ENCODE measurements at places on chromosomes 1 and 21.
A peak's percentile ranks its signal among the peaks of the same experiment; 100 is the strongest.

DNA sequence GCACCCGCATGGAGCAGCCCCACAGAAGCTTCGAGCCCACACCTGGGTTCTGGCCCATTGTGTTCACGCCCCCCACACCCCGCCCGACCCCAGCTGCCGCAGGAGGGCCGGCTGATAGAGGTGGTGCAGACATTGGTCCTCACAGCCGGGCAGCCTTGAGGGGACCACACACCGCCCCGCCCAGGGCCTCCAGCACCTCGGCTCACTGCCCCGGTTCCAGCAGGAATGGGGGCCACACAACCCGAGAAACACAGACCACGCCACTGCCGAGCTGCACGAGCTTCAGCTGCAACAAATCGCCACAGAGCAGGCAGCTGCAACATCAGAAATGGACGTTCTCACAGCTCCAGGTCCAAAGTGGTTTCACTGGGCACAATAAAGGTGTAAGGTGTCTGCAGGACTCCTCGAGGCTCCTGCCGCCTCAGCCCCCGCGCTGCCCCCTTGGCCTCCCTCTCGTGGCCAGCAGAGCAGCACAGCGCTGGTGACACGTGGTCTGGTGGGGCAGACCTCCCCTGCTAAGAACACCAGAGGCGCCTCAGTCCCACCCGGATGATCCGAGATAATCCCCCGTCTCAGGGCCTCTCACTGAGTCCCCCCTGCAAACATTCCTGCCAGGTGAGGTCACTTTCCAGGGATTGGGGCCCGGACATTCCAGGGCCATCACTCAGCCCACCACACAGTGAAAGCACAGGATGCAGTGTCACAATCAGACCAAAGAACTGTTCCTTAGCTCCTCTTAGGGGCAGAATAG is 62.3 kb upstream of the ADARB1 start:
- no peak for DNase-seq

- no peak for DNase-seq
Observed at GRCh38 chr1:154431586-154432373, 26.6 kb downstream of the IL6R start.

DNA sequence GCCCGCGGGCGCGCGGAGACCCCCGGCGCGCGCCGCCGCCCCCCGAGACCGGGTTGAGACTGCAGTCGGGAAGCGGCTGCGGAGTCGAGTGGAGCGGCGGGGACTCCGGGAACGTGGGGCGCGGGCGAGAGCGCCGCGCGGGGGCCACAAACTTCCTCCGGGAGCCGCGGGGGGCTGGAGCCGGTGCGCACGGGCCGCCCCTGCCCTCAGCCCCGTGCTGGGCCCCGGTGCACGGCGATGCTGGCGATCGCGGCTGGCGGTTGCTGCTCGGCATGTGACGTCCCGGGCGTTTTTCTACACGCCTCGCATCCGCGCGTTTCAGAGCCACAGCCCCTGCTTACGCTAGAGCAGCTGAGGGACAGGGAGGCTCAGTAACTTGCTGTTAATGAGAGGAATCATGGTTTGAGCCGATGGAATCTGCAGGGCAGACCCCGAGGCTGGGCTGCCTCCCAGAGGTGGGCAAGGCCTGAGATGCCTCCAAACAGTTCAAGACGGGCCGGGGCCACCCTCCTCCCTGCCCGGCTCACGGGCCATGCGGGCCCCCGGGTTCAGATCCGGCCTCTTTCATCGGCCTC is 520 bp downstream of the TMEM201 start:
- DNase-seq = peak; percentile 25

- DNase-seq = no peak
Observed at GRCh38 chr1:108627256-108627655, 33.6 kb downstream of the HENMT1 start.

GRCh38 chr1:64624218-64624713 is 120.6 kb upstream of the RAVER2 start:
- DNase-seq = no peak

DNA sequence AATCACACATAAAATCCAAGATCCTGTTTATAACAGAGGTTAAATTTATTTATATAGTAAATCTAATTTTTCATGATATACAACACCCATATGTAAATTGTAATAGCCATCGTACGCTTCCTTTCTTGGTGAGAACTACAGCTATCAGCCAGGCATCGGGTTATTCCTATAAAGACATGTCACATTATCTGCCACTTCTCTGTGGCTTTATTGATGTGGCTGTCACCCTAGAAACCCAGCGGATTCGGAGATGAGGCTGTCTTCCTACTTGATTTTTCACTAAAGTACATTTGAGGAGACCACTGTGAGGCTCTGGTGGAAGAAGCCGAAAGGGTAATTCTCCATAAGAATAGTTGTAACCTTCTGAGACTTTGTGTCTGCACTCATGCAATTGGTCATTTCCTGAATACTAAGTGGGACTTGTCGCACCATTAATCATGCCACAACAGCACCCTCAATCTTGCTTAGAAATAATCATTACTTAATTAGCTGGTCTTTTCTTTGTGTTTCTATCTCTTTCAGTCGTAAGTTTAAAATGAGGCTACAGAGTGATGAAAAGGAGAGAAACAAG is 106.0 kb downstream of the NTNG1 start:
- DNase-seq = no peak

GRCh38 chr1:93419344-93419743 is 28.6 kb upstream of the FNBP1L start:
- no peak for DNase-seq

GRCh38 chr1:18726368-18726767 is 95.7 kb downstream of the PAX7 start:
- DNase-seq = no peak

DNA sequence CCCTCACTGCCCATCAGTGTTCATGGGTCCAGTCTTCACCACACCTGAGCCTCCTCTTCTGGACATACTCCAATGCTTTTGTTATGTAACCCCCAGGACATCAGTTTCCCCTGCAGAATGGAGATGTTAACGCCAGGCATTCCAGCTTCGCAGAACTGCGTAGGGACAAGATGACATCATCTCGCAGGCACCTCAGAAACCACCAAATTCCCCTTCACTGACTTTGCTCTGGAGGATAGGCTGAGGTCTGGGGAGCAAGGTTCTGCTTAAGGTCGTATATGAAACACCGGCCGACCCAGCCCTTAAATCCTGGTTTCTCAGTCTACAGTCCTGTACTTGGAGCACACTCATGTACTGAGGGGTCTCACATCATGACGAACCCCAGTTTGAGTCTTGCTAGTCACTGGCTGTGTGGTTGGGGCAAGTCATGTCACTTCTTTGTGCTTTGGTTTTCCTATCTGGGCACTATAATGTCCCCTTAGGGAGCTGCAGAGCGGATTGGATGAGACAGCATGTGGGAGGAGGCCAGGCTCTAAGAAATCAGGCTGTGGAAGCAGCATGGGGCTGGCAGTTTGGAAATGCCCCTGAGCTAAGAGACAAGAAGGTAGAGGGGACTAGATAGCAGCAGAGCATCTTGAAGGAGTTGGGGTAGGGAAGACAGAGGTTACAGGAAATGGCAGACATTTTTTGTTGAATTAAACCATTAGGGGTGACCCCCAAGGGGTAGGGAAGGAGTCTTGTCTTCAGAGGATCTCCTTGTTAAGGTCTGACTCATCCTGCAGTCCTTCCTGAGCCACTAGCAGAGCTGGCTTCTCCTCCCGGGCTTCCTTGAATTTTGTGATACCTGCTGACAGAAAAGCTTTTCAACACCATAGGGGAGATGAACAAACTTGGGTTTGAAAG is 138.3 kb downstream of the FOXD2 start:
- no peak for DNase-seq

DNA sequence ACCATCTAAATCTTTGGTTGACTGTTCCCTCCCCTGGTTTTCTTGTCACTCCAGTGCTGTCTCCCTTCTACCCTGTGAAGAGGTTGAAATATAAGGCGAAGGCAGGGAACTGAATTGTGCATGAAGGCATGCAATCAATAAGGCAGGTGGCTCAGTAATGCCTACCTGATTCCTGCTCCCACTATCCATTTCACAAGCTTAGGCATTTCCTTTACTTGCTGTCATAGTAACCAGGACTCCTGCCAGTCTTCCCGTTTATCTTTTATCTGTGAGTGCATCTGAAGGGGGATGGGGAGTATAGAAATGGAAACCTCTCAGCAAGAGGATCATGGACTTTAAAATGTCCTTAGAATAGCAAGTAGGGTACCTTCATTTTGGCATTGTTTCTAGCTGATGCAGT is 40.5 kb downstream of the MRPS6 start:
- no peak for DNase-seq

DNA sequence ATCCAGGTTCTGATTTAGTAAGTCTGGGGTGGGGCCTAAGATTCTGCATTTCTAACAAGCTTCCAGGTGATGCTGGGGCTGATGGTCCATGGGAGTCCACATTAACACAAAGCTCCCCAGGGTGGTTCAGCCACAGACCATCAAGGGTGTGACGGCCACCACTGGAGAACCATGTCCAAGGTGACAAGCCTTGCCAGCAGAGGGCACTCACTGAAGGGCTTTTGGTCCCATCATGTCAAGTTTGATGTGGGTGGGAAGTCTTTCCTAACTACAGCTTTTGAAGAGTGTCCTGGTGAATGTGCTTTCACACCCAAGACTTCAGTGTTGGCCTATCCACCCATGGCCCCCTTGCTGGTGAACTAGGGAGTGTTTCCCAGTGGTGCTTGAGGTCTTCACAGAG is 67.1 kb downstream of the UBE2T start:
- DNase-seq = peak; percentile 24

GRCh38 chr21:15135867-15136629 is 71.2 kb upstream of the NRIP1 start:
- no peak for DNase-seq

- DNase-seq = peak; percentile 42
Observed at GRCh38 chr21:34008618-34009017, 64.8 kb upstream of the MRPS6 start.

DNA sequence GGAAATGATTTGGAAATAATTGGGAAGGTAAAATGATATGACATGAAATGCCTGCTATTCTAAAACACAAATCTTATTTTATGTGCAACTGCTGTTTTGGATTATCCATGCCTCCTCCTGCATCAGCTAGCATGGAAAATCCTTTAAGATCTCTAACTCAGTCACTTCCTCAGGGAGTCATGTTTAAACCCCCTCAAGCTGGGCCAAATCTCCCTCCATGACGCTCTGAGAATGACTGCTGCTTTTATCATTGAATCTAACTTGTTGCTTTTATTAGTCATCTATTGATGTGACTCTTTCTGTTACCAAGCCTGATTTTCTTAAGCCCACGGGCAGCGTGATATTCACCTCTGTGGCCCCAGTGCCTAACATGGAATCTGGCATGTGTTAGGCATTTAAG is 324.8 kb downstream of the DISC1 start:
- no peak for DNase-seq

DNA sequence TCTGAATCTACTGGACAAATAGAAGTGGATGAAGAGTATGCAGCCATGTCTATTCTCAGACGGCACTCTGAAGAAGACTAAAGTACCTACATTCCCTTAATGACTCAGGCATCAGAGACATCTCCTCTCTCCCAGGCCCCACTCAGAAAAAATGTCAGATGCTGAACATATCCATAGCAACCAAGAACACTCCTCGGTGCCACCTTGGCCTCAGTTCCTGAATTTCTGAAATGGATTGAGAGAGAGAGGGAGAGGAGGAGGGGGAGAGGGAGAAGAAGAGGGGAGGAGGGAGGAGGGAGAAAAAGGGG is 16.0 kb upstream of the OVAAL start:
- no peak for DNase-seq

GRCh38 chr1:115408533-115408932 is 70.5 kb upstream of the NGF start:
- no peak for DNase-seq

GRCh38 chr1:11649237-11649623 is 5.0 kb downstream of the FBXO2 start:
- no peak for DNase-seq

- DNase-seq = no peak
Observed at GRCh38 chr1:216034506-216034905, 388.7 kb downstream of the USH2A start.

DNA sequence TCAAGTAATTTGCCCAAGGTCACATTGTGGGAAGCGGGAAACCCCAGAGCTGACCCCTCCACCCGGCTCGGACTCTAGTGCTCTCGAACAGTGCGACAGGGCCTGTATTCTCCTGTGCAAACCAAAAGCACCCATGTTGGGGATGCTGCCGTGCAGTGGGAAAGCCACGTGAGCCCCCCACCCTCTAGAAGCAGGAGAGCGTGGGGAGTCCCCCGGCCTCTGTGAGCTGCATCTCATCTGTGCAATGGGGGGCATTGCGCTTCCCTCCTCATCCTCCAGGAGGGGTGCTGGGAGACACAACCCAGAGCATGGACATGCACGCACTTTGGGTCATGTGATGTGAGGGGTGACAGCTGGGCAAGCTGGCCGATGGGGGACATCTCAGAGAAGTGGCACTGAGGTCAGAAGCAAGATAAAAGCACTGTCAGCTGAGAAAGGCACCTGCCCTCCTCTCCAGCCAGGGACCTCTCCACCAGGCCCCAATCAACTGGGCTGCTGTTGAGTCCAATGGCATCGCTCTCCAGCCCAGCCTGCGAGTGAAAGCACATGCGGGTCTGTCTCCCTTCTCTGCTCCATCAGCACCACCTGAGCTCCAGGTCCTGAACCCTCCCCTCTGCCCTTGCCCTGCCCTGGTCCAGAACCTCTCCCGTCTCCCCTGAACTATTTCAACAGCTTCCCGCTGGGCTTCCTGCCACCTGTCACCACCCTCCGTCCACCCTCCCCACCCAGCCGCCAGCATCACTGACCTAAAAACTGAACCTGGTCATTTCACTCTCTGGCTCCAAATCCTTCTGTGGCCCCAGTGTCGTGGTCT is 76.4 kb upstream of the IFFO2 start:
- DNase-seq = no peak

DNA sequence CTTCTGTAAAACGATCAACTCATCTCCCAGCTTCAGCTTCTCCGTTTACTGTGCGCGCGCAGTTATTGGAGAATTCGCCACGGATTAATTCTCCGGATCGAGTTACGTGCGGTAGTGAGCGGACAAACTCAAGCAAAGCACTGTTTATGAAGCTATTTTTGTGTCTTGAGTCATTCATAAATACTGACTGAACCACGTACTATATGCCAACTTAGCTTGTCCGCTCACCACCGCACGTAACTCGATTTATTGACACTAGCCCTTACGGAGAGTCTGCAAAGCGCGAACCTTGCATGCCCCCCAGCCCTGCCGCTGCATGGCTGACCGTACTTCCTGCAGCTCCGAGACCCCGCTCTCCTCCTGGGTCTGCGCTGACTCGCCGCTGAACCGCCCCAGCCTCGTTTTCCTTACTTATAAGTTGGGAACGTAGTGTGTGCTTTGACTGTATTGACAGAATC is 773 bp downstream of the CHD1L start:
- no peak for DNase-seq
